ENCODE measurements at places on chromosomes 5 and 9.
A peak's percentile ranks its signal among the peaks of the same experiment; 100 is the strongest.

GRCh38 chr5:41447650-41448510 is 62.5 kb downstream of the PLCXD3 start:
- no peak for DNase-seq

DNA sequence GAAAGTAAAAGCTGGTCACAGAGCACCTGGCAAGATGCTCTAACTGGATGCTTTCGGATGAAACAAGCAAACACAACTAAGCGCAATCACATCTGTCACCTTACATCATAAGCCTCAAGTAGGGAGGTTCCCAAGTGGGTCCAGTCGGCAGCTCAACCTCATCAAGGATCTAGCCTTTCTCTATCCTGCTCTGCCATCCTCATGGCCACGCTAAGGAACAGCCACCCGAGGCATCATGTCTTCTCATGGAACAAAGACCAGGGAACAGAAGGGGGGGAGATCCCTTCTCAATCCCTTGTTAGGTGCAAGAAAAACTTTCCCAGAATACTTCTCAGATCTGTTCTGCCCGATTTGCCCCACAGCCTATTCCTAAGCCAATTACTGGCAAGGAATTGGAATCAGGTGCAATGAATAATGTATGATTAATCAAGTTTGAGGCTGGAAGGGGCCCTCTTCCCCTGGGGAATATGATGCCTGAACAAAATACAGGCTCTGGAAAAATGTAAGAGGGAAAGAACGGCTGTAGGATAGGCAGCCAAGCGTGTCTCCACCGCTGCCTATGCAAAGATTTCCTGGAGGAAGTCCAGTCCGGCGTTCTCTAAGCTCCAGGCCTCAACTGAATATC is 1.3 kb upstream of the HABP4 start:
- DNase-seq: peak; percentile 14

- DNase-seq: no peak
These were observed 40.0 kb upstream of the ORM1 start for GRCh38 chr9:114282926-114283325.

GRCh38 chr5:101943784-101944183 is 352.3 kb downstream of the SLCO4C1 start:
- peak; percentile 50 for DNase-seq

DNA sequence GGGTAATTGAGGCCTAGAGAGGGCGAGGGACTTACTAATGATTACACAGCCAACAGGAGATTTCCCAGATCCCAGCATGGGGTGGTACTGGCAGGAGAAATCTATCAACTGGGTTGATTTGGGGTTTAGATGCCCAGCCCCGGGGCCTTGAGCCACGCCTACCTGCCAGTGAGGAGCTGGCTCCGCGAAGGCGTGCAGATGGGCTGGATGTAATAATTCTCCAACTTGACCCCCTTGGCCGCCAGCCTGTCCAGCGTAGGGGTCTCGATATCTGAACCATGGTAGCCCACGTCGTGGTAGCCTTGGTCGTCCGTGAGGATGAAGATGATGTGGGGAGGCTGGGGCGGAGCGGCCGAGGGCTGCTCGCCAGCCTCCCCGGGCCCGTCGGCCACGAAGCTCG is 804 bp downstream of the ARSI start:
- DNase-seq: no peak

DNA sequence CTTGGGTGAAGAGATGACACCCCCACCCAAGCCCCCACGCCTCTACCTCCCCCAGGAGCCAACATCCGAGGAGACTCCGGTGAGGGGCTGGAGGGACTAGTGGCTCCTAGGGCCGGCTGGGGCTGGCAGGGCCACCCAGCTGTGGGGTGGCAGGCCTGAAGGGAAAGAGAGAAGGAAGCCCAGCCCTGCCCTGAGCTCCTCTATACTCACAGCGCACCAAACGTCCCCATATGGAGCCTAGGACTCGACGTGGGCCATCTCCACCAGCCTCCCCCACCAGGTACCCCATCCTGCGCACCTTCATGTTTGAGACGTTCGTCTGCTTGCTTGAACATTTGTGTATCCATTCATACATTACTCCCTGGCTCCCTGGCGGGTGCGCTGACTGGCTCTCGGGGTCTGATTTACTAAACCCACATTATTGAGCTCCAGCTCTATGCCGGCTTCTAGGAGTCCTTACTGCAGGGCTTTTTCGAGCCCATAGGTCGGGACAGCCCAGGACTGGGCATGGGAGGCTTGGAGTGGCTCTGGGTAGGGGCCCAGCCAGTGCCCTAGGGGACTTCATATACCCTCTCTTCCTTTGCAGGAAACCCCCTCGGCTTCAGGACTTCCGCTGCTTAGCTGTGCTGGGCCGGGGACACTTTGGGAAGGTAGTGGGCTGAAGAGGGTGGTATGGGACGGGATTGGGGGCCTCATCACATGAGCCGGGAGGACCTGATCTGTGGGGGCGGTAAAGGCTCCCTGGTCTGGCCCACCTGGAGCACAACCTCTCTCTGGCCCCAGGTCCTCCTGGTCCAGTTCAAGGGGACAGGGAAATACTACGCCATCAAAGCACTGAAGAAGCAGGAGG is 9.1 kb downstream of the ZDHHC12 start:
- no peak for DNase-seq

Data from kidney tubule cell (primary cell).